Thymus (tissue), 14 donors: ENCODE measurements at places on chromosomes 6 and 20.

GRCh38 chr20:57953638-57954037, 243.8 kb upstream of the PMEPA1 start:
- no peak for DNase-seq

DNA sequence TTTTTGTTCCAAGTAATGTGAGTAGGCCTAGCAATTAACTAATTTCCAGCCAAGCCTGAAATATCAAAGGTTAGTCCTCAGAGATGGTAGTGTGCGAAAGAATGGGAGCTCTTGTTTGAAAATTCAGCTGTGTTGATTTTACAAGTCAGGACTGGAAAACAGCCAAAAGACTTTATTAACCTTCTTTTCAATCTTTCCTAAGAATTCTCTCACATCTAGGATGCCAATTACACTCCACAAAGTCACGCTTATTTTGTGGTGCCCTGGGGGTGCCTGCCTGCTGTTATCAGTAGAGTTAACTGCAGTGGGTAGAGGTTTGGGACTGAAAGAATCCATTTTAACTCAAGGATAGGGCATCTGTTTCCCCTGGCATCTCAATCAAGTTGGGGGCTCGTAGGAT, 30.7 kb upstream of the MAP3K4 start:
- DNase-seq = no peak

DNA sequence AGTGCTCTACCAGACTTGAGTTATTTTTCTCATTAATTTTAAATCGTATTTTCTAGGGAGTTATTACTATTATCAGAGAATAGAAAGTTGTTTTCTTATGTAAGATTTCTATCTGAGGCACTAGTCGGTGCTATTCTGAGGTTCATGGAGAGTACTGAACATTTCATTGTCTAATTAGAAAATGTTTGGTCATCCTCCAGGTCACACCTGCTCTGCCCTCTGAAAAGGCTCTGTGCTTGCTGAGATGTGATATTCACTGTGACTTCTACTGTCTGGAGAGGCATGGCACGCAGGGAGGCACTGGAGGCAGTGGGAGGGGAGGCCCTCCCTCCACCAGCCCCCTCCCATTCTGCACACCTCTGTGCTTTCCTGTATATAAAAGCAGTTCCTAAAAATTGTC, 3.0 kb downstream of the SYNDIG1 start:
- no peak for DNase-seq

GRCh38 chr6:135212935-135213334, 31.8 kb downstream of the MYB start:
- no peak for DNase-seq

DNA sequence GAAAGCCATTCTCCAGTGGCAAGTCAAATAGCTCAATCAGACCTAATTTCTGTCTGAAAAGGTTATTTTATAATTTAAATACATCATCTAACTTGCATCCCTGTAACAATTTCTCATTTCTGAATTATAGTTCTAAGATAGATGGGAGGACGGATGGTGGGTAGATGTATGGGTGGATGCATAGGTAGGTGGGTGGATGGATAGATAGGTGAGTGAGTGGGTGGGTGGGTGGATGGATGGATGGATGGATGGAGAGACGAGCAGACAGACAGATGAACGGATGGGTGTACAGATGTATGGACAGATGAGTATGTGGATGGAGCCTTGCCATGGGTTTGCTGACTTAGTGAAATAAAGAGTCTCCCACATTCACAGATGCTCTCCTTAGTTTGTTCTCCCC, 20.0 kb downstream of the PDE10A start:
- DNase-seq = no peak

DNA sequence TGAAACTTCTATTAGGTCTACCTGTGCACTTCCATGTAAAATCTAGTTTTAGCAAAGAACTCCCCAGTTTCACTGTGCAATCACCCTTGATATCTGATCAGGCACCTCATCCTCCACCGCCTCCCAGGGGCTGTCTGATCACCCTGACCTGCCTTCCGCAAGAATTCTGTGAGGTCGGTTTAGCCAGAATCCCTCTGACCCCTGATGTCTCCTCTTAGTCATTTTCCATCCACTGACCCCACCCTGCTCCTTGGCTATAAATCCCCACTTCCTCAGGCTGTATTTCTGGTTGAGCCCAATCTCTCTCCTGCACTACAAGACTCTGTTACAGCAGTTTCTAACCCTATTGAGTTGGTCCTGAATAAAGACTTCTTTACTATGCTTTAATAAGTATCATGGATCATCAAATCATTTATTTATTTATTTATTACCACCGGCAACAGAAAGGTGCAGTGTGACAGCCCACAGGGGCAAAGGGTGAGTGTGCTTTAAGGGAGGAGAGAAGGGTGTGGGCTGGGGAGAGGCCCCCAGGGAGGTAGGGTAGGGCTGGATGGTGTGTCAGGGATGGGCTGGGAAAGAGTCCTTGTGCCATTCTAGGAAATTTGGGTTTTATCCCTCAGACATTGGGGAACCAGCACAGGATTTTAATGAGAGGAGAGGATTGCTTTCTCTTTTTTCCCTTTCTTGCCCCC, 11.2 kb upstream of the SERPINB6 start:
- no peak for DNase-seq

- no peak for DNase-seq
Observed at GRCh38 chr20:9203081-9203447, 134.2 kb downstream of the PLCB4 start.

GRCh38 chr20:39961637-39962244, 727.3 kb downstream of the MAFB start:
- no peak for DNase-seq

DNA sequence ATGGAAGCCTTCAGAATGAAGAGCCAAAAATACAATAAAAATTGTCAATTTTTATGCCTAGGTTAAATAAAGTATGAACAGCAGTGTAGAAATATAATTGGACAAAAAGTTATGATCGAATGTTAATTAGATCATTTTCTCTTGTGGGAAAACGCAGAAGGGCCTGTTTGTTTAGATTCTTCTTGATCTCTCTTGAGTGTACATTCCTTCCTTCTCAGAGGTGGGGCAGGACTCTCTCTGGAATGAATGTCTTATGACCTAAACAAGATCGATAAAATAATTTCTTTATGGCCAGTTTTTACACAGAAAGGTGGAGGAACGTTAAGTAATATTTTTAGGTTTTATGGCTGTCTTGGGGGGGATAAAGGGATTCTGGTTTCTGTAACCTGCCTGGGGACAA, 500.1 kb upstream of the MARCKS start:
- no peak for DNase-seq

- no peak for DNase-seq
Observed at GRCh38 chr6:43977404-43978111, 149.7 kb downstream of the MRPL14 start.

DNA sequence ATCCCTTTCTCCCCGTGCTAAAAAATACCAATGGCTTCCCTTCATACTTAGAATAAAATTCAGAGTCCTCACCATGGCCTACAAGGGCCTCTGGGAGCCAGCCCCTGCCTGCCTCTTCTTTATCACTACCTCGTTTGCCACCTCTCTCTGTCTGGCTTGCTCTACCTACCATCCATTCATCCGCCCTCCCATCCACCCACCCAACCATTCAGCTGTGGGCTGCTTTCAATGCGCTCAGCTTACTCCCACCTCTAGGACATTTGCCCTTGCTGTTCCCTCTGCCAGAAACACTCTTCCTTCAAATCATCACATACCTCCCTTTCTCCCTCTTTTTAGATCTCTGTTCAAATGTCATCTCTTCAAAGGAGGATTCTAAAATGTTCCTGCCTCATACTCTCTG, 44.4 kb downstream of the PACSIN1 start:
- DNase-seq = no peak

- DNase-seq = no peak
Observed at GRCh38 chr6:69427882-69428281, 368.9 kb downstream of the LMBRD1 start.

DNA sequence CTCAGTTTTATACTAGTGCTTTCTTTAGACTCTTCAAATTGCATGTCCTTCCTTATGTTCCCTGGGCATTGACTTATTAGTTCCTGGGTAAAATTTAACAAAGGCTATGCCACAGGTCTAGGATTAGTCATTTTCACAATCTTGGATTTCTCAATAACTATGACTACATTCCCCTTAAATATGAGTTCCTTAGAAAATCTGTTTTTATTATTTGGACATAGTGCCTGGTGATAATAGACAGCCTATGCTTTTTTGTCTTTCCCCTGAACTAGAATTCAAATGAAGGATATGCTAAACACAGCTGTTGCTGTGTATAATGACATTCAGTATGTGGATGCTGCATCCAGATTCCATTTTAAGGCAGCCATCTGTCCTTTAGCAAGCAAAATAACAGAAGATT, 1252.8 kb upstream of the GJE1 start:
- DNase-seq = no peak

GRCh38 chr6:16750566-16750965, 10.7 kb downstream of the ATXN1 start:
- DNase-seq = no peak

DNA sequence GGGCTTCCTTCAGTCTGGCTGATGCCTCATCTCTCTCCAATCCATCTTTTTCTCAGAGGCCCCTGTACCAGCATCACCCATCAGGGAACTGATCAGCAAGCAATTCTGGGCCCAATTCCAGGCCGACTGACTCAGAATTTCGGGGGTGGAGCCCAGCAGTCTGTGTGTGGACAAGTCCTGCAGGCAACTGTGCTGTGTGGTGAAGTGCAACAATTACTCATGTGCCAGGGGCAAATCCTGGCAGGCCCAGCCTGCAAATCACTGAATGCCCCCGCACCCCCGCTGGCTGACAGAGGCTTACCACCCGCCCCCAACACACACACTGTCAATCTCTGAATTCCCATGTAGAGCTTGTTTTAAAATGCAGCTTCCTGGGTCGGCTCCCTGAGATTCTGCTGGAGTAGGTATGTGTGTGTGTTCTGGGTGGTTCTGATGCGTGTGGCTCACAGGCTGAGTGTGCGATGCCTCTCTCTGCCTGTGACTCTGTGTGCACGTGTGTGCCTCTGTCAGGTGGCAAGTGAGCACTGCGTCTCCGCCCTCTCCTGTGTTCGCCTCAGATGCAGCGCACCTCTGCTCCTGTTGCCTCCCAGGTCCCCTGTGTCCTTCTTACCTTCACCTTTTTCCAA, 45.4 kb downstream of the SSR1 start:
- DNase-seq = no peak

GRCh38 chr6:26743157-26743821, 83.7 kb upstream of the ZNF322 start:
- no peak for DNase-seq

- DNase-seq = no peak
Observed at GRCh38 chr6:166938704-166939103, 17.6 kb downstream of the RNASET2 start.

DNA sequence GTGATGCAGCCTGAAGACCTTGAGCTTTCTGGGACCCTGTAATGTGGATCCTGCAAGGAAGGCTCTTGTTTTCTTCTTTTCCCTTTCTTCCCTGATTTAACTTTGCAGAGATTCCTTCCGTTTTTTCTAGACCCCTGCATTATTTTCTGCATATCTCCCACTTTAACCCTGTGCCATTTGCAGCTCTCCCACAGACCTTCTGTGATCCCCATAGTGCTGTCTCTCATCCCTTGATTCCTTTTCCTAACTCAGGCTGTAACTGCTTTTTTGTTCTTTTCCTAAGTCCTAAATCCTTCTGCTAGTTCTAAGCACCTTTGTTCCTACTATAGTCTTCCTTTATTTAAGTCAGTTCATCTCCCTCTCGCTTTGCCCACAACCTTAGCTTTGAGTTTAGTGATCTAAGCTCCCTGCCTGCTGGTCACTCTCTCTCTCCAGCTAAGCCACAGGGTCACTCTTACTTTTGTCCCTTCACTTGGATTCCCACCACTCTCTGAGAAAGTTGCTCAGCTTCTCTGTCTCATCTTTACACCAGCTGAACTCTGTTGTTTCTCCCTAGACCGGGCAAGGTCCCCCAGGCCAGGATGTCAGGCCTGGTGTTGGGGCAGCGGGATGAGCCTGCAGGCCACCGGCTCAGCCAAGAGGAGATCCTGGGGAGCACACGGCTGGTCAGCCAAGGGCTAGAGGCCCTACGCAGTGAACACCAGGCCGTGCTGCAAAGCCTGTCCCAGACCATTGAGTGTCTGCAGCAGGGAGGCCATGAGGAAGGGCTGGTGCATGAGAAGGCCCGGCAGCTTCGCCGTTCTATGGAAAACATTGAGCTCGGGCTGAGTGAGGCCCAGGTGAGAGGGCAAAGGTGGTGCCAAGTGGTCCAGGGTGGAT, 1.6 kb downstream of the KLC4 start:
- DNase-seq = no peak

- DNase-seq = no peak
Observed at GRCh38 chr20:34237942-34238341, 3.3 kb upstream of the ASIP start.

DNA sequence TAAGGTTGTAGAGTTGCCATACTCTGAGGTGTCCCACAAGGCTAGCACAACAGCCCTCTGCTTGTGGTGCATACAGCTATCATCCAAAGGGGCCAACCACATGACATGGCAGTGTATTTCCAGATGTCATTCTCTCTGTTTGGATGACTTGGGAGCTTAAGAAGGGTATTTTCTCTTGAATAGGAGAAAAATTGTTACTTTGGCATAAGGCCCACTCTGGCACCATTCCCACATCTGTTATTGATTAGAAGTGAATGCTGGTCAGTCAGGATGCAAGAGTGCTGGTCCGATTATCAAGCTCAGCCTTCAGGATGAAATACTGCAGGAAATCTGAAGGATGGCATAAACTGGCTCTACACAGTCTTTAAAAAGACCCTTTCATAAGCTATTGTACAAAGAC, 83.6 kb upstream of the C20orf144 start:
- DNase-seq = no peak

DNA sequence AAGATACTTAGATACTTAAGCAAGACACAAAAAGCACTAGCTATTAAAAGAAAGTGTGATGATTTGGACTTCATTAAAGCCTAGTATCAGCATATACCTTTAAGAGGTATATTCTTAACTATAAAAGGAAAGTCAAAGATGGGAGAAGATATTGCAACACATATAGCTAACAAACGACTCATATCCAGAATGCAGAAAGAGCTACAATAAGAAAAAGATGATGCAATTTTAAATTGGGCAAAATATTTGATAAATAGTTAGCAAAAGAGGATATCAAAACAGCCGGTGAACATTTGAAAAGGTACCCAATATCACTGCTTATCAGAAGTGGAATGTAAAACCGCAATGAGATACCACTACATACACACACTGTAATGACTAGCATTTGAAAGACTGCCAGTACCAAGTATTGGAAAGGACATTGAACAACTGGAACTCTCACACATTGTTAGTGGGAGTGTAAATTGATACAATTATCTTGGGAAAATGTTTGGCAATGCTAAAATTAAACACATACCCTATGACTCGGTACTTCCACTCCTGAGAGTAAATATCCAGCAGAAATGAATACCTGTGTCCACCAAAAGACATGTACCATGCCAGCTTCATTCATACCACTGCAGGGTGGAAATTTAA, 25.7 kb downstream of the MUC22 start:
- no peak for DNase-seq

- no peak for DNase-seq
Observed at GRCh38 chr6:156167016-156167624, 610.1 kb upstream of the ARID1B start.
